Smooth muscle cell of the brain vasculature (primary cell): ENCODE measurements at places on chromosomes 3 and 15.

- no peak for DNase-seq
These were observed 77.4 kb downstream of the SMAD6 start for GRCh38 chr15:66779331-66780009.

DNA sequence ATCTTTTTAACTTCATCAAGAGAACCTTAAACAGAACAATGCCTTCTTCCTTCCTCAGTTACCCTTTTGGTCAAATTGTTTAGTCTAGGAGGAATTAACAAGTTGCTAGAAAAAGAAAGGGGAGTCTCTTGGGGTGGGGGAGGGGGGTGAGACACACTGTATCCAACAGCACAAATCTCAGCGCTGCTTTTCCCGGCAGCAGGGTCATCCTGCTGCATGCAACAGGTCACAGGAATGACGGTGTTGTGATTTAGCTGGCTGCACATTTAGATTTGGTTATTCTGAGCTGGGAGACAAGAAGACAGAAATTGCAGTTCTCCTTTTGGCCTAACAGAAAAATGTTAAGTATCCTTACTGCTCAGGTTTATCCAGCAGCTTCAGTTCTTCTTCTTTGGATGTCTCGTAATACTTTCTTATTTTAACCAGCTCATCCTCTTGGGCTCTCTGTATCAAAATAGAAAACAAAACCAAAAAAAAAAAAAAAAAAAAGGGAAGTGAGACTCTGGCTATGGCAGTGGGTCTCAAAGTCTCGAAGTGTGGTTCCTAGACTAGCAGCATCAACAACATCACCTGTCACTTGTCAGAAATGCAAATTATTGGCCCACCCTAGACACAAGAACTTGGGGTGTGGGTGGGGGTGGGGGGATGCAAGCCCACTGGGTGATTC lies 190.5 kb downstream of the GREM1 start:
- DNase-seq, result peak; percentile 52

- DNase-seq, result no peak
These were observed 86.6 kb downstream of the FMN1 start for GRCh38 chr15:33107950-33108349.

DNA sequence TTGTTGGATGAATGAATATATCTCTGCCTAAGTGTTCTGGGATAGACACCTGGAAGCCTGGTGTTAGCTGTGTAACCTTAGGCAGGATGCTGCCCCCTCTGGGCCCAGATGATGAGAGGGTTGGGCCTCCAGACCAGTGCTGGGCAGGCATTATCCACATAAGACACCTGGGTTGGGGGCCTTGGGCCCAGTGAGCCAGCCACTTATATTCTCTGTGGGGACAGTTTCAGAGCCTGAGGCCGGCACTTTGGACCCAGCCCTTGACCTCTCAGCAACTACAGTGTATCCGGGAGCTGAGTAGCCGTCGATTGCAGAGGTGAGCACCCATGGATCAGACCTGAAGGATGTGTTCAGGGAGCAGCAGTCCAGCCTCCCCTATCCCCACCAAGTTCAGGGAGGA lies 2.2 kb downstream of the HEMK1 start:
- no peak for DNase-seq

GRCh38 chr3:17442332-17443049 lies 299.9 kb downstream of the TBC1D5 start:
- DNase-seq, result no peak

GRCh38 chr3:171956705-171957104 lies 82.7 kb upstream of the FNDC3B start:
- DNase-seq, result no peak

GRCh38 chr15:97140216-97140615 lies 809.7 kb downstream of the NR2F2 start:
- DNase-seq, result no peak

DNA sequence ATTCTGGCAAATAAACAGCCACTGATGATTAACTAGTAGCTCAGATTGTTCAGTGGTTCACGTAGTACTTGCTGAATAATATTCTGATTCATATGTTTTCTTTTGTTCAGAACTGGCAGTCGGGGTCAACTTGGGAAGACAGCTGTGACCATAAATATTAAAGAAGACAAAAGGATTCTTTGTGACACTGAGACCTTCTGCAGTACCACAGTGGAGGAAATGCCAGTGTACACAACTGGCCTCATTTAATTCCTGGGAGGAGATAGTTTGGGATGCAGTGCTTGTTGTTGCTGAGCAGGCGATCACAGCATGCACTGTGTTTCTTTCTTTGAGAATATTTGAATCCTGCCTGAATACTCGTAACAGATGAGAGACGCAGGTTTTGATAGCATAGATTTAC lies 26.7 kb upstream of the MCF2L2 start:
- DNase-seq, result peak; percentile 65

GRCh38 chr3:116946376-116946775 lies 236.8 kb downstream of the TUSC7 start:
- no peak for DNase-seq

DNA sequence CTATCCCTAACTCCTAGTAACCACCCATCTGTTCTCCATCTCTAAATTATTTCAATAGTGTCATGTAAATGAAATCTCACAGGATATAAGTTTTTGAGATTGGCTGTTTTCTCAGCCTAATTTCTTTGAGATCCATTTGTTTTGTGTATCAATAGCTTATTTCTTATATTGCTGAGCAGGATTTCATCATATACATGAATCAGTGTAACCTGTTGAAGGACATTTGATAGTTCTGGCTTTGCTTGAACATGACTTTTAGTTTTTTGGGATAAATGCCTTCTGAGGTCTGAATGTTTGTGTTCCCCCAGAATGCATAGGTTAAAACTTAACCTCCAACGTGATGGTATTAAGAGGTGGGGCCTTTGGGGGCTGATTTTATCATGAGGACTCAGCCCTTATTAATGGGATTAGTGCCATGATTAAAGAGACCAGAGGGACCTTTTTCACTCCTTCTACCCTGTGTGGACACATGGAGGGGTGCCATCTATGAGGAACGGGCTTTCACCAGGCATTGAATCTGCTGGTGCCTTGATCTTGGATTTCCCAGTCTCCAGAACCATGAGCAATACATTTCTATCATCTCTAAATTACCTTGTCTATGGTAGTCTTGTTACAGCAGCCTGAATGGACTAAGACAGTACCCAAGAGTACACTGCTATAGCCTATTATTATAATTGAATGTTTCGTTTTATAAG lies 118.3 kb downstream of the FNDC3B start:
- DNase-seq, result no peak

DNA sequence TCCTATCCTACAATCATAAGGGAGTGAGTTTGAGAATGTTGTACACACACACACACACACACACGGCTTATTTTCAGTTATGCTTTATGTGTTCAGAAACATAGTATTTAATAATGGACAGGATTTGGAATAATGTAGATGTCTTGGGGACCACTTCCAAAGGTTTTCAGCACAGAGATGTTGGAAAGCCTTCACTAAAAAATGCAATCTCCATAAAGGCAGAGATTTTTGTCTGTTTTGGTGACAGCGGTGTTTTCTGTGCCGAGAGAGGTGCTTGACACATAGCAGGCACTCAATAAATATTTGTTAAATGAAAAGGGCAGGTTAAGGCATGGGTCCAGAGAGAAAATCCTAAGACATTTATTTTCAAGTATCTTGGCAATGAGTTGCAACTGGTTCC lies 428.2 kb upstream of the RGMA start:
- no peak for DNase-seq

- no peak for DNase-seq
These were observed 36.5 kb upstream of the ZMAT3 start for GRCh38 chr3:179108086-179108485.
